Thoracic aorta (tissue), 2 donors: ENCODE measurements at places on chromosomes 2 and 18. TPM values are rescaled to one million over a fixed set of nuclear protein-coding genes. Genes with fewer than 3 reads are reported as not detected.

CFC1 gene
- not detected for total RNA-seq

TTC27 gene
- total RNA-seq: 23.2 TPM

BUB1 gene
- 0.49 TPM for total RNA-seq

SLC5A7 gene
- not detected for total RNA-seq

CRACDL gene
- total RNA-seq: 5.9 TPM

TTN gene
- total RNA-seq: 16.4 TPM

LRP1B gene
- total RNA-seq: 0.28 TPM

SCN3A gene
- 6.0 TPM for total RNA-seq

HOXD12 gene
- total RNA-seq: not detected

CLEC4F gene
- 0.54 TPM for total RNA-seq

CFAP221 gene
- not detected for total RNA-seq

GLB1L gene
- 13.7 TPM for total RNA-seq

HAAO gene
- total RNA-seq: 33.7 TPM

BMP10 gene
- total RNA-seq: not detected

CYS1 gene
- total RNA-seq: 26.9 TPM
